ENCODE measurements at places on chromosomes 6 and 20. TPM values are rescaled to one million over a fixed set of nuclear protein-coding genes. Genes with fewer than 3 reads are reported as not detected.

HNF4A gene
- total RNA-seq = not detected

TXLNB gene
- 0.21 TPM for total RNA-seq

EPPIN gene
- not detected for total RNA-seq

PLCB4 gene
- 1.3 TPM for total RNA-seq

RFX6 gene
- total RNA-seq = not detected

SAPCD1 gene
- 0.78 TPM for total RNA-seq

TSPO2 gene
- total RNA-seq = not detected

MAP7 gene
- 0.66 TPM for total RNA-seq

PTK7 gene
- 2.6 TPM for total RNA-seq

PRRC2A gene
- total RNA-seq = 33.6 TPM

CFAP61 gene
- total RNA-seq = not detected

PROKR2 gene
- total RNA-seq = not detected
